HT1080 (cell line): ENCODE measurements at places on chromosomes 1 and 21.

DNA sequence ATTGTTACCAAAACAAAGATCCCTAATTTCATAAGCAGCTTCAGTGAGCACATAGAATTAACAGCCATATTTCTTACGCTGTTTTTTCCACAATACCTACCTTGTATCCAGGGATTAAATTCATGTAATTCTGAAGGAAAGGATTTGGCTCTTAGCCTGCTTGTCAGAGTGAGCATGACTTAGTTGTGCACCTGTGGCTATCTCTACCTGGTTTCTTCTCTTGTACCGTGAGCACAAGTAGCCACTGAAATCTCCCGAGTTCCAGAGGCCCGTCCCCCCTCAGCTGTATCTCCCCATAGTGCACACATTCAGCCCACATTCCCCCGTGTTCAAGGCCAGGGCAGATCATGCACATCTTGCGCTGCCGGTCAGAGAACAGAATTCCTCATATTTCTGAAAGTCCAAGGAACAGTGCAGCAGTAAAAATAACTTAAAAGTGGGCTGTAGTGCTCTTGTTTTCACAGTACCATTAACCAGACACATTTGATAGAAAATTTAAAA lies 2.3 kb downstream of the TENT5C start:
- DNase-seq, result no peak

GRCh38 chr1:7770997-7771822 lies at the start of gene VAMP3:
Gene VAMP3 (plus strand): TSS chr1:7771296. CDS start chr1:7771384, 88 bp downstream.
- peak; percentile 51 for DNase-seq

DNA sequence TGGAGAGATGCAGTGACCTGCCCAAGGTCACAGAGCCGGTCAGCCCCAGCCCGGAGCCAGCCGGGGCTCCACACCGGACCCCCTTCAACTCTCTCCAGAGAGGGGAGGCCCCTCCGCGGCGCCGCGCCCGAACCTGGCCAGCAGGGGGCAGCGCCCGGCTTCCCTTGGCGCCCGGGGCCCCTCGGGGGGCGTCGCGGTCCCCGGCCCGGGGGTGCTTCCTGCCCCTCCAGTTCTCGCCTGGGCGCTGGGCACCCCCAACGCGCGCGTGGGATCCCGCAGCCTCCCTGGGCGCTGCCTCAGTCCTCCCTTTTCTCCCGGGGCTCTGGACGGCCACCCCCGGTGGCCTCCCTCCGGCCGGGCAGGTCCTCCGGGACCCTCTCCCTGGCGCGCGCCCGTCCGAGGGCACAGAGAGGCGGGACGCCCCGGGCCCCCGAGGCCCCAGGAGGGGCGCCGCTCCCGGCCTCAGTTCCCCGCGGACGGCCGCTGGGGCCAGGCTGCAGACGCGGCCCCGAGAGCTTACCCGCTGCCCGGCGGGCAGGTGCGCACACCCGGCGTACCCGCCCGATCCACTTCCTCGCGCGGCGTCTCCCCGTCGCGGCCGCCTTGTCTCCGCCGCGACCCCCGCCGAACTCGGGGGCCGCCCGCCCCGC lies 406 bp downstream of the HTR1D start:
- DNase-seq, result no peak

DNA sequence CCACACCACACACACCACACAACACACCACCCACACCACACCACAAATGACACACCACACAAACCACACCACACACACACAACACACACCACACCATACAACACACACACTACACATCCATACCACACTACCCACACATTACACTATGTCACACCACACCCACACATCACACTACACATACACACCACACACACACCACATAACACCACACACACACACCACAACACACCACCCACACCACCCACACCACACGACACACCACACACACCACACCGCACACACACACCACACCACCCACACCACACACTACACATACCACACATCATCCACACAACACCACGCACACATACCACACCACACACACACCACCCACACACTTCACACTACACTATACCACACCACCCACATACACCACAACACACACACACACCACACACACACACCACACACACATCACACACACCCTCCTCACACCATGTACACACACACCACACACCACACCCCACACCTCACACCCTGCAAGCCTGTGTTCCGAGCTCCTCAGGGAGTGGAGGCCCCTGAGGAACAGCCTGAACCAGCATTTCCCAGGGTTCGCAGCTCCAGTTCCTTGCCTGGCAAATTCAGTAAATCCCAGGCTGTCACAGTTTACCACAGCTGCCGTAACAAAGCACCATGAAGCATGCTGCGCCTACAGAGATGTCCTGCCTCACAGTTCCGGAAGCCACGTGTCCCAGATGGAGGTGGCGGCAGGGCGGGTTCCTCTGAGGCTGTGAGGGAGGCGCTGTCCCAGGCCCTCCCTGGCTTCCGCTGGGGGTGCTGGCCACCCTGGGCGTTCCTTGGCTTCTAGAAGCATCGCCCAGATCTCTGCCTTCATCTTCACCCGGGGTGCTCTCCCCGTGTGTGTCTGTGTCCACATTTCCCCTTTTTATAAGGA lies 69.8 kb upstream of the ATP5PO start:
- DNase-seq, result no peak

DNA sequence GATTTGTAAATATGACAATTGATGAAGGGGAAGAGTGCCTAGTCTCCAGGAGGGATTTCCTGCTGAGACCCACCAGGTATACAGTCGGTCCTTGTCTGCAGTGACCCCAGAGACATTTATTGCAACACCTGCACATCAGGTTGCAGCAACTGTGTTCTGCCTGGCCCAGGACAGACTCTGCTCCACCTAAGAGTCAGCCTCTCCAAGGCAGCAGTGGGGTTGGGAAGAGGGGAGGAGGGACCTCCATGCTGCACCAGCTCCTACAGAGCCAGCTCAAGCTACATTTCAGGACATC lies 120.4 kb upstream of the IRF2BP2 start:
- DNase-seq, result no peak

- DNase-seq, result no peak
Observed at GRCh38 chr1:87555366-87555765, 226.7 kb downstream of the LMO4 start.

DNA sequence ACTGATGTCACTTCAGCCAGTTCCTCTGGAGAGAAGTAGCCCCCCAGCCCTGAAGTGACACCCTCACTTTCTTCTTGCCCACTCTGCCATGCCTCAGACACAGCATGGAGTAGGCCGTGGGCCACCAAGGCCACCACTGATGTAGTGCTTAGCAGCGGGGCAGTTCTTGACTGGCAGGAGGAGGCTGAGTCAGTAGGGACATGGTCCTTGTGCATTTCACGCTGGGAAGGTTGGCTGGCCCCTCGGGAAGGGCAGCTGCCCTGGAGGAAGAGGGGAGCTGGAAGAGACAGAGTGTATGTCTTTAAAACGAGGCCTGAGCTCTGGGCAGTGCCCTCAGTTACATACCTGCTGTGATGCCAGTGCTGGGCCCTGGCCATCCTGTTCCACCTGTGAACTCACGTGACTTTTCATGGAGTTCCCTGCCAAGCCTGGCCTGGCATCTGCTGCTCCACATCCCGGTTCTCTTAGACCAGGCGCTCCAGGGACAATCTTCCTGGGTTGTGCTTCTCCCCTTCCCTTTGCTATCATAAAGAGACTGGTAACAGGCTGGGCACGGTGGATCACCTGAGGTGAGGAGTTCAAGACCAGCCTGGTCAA lies 158.6 kb upstream of the TMEM51 start:
- no peak for DNase-seq

DNA sequence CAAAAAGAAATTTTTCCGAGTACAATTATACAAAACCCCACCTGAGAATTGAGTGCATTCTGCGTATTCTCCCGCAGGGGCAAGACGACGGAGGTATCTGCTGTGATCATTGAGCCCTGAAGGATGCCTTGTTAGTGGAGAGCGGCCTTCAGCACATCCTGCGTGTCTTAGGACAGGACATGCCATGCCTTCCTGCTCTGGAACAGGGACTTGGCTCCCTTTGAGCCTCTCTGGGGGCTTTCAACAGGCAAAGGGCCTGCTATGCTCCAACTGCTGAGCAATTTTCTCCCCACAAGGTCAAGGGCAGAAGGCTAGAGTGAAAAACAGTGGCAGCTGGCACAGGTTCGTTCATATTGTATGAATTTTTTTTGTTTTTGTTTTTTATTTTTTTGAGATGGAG lies 52.4 kb downstream of the TOR1AIP2 start:
- no peak for DNase-seq

- DNase-seq, result no peak
Observed at GRCh38 chr1:36941316-36941978, 92.9 kb downstream of the GRIK3 start.
